Caki2 (cell line): ENCODE measurements at places on chromosomes 4 and X. TPM values are rescaled to one million over a fixed set of nuclear protein-coding genes. Genes with fewer than 3 reads are reported as not detected.

The FANCB gene
- 0.98 and 4.3 TPM in 2 replicates for total RNA-seq

The VCX3A gene
- not detected in 2 replicates for total RNA-seq

The RAB33A gene
- total RNA-seq: not detected in 2 replicates

The PABPC1L2B gene
- total RNA-seq: not detected in 2 replicates

The TMSB15A gene
- total RNA-seq: not detected in 2 replicates
